ENCODE measurements at places on chromosomes 2 and 18.

DNA sequence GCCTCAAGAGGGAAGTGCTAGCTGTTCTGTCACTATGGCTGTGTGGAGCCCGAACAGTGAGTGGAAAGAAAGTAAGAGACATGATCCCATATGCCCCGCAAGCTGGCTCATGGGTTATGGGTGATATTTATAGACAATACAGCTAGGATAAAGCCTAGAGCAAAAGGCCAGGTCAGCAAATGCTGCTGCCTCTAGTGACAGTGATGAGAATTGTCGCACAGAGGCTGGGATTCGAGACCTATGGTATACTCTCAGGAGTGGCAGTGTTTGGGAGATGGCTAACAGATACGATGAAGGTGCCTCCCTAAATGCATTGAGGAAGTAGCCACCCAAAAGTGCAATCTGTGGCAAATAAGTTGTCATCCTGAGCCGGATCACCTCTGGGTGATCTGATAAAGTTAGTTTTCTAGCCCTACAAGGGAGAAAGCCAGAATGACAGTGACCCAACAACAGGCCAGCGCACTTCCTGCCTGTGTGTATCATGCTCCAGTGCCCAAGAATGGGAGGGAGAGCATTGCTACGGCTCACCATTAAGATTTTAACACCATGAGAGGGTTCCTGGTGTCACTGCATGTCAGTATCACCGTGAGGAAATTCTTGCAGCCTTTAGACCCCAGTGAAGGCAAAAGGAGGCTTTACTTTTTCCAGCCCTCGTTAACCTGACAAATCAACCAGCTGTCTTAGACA is 92.2 kb upstream of the TGFA start:
- DNase-seq = no peak

DNA sequence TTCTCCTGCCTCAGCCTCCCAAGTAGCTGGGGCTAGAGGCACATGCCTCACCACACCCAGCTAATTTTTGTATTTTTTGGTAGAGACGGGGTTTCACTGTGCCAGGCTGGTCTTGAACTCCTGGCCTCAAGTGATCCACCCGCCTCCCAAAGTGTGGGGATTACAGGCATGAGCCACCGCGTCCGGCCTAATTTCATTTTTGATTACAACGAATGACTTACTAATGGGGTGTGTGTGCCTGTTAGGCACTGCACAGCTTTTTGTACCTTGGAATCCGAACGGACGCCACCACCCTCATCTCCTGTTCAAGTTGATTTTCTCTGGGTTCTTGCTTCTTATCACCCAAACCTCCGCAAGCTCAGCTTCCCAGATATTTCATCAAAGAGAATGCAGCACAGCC is 17.2 kb downstream of the PTMA start:
- DNase-seq = no peak

- DNase-seq = no peak
Measured at GRCh38 chr2:156398176-156398575, 38.0 kb upstream of the GPD2 start.

DNA sequence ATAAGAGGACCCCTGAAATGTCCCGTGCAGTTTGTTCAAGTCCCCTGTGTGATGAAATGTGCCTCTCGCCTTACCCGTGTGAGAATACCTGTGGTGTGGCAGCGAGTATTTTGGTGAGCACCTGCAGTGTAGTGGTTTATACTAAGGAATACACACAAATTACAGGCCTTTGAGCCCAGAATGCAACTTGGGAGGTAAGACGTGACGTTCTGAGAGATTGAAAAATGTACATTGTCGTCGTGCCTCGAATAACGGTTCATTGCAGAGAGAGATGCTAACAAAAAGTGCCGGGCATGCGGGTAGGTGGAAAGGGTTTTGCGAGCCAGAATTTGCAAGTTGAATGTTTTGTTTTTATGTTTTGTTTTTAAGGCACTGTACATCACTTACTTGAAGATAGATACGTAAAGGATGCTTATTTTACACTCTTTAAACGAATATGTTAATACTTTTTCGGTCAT is 867 bp downstream of the RBBP8 start:
- DNase-seq = no peak

DNA sequence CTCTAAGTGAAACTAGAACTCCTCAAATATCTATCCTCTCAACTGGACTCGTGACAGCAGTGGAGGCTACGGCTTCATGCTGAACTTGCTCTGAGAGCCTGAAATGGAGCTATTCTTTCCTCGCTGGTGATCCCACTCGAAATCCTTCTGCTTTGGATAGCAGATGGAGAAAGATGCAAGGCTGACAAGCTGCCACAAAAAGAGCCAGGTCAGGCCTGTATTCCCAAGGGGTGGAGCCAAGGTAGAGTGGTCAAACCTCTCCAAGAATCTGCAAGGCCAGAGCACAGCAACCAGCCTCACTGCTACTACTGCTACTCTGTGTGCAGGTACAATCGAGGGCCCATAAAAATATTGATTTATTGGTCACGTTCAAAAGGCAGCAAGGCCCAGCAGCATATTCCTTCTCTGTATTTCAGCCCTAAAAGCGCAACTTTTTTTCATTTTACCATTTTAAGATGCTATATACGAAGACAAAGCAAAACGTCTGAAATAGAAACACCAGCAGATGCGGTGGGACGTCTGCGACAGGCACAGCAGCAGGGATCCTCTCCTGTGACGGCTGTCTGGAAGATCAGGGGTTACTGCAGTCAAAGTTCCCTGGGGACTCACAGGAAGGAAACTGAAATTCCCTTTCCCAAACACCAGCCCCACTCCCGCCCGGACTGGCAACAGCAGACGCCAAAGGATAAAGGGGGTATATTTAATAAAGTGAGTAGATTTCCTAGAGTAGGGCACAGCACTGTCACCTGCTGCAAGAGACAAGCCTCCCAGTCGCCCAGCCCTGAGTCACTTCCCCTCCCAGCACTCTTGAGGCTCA is 2.4 kb downstream of the SPRED2 start:
- DNase-seq = no peak
